Fibroblast of skin of left biceps (primary cell): ENCODE measurements at places on chromosomes 4 and X.
A peak's percentile ranks its signal among the peaks of the same experiment; 100 is the strongest.

DNA sequence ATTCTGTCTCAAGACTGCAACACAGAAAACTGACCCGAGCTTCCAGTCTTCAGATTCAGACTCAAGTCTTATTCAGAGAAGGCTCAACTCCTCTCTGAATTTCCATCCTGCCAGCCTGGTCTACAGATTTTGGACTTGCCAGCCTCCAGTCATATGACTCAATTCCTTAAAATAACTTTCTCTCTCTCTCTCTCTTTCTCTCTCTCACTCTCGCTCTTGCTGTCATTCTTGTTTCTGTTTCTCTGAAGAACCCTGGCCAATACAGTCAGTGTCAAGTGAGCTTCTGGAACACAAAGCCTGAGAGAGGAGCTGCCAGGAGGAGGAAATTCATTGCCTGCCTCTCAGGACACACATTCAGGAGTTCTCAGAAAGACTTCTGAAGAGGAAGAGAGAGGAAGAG, 154.9 kb downstream of the PARM1 start:
- DNase-seq: no peak

GRCh38 chr4:47835494-47835893, 2.4 kb downstream of the CORIN start:
- no peak for DNase-seq

DNA sequence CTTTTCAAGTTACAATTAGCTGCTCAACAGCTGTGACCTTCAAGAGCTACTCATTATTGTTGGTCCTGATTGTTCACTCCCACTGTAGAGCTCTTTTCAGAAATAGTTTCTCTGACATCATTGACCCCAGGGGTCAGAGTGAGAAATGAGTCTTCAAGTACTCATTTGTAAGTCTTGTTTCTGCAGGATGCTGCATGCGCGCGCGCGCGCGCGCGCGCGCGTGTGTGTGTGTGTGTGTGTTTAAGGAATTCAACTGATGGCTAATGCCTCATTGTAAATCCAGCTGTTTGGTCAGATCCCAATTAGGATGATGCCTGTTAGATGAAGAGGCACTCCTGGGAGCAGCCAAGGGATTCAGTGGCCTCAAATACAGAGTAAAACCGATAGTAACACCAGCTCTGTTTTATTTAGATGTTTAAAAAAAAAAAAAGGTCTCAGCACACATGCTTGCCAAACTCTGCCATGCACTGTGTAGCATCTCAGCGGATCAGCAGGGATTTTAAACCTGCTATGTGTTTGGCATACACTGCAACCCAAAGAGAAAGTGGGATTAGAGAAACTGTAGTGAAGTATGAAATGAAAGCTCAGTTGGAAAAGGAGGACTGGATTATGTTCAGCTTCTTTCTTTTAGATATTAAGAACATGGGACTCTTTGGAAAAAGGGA, 332.3 kb downstream of the ADGRL3 start:
- DNase-seq: no peak

DNA sequence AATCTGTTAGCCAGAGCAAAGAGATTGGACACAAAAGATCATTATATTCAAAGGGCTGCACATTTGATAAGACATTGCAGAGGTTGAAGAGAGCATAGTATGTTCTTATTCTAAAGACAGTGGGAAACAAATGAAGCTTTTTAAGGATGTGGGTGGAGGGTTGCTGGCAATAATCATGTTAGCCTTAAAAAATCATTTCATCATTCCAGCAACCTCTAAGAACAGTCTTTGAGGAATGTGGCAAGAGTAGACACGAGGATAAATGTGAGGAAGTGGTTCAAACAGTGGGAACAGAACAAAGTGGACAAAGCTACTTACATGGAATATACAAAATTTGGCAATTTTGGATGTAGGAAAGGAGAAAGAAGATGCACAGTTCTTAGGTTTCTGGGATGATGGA, 167.3 kb upstream of the SPRY1 start:
- DNase-seq: no peak

DNA sequence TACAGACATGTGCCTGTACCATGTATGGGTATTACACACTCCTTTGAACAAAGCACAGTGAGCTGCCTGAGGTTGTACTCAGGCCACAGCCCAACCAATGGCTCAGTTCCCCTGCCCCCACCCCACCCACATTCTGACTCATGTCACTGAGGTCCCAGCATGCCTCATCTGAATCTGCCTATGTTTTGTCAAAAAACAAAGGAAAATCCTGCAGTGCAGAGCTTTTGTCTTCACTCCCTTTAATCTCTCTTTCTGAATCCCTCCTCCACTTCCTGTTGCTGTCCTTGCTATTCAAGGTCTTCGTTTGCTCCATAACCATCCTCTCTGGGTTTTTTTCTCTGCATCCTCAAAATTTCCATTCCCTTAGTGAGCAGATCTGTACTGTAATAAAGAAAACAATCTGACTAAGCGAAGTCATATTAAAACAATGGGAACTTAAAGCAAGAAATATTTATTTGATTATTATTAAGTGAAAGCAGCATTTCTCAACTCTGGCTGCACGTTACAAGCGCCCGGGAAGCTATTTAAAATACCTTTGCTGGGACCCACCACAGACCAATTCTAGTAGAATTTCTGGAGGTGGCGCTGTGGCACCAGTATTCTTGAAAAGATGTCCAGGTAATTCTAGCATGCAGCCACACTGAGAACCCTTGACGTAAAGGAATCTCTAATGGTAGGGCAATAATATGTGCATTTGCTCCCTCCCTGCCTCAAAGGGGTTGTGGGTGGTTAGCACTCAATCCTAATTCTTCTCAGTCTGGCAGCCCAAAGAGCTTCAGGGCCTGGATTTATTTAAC, 8.7 kb downstream of the GUCY2F start:
- no peak for DNase-seq

- DNase-seq: no peak
Observed at GRCh38 chr4:94934201-94934600, 176.4 kb downstream of the BMPR1B start.

- no peak for DNase-seq
Observed at GRCh38 chrX:131219271-131219670, 69.8 kb downstream of the IGSF1 start.

GRCh38 chr4:21991050-21991449, 42.5 kb upstream of the KCNIP4 start:
- no peak for DNase-seq

DNA sequence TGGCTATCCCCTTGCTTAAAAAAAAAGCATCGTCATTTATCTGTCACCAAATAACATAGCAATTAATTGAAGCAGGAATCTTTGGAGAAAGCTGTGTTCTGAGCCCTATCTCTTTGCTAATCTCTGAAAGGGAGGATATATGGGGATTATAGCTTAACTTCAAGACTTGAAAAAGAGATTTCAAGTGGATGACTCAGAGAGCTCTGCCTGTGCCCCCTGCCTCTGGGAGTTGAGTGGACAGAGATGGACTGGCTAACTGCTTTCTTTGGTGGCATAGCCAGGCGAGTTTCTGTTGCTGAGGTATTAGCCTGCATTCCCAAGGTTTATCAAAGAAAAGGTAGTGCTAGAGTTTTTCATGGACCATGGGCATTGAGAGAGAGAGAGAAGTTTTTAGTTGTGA, 91.6 kb downstream of the DDIT4L start:
- DNase-seq: no peak

DNA sequence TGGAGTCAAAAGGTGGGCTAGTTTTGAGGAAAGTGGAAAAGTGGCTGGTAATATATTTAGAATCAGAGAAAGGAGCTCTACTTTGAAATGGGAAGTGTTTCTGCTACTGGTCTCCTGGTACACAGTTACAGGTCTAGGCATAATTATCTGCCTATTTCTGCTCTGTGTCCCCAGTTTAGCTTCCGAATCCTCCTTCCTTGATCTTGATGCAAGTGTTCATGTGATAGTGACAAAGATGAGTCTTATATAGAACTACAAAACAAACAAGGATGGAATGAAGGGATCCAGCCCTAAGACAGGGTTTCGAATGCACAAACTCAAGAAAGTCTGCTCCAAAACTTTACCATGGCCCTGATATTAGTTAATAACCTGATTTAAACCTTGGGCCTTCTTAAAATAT, 580.2 kb downstream of the INPP4B start:
- no peak for DNase-seq

- no peak for DNase-seq
Observed at GRCh38 chr4:188092824-188093223, 16.6 kb downstream of the TRIML2 start.

GRCh38 chr4:153259661-153260060, 55.4 kb downstream of the TRIM2 start:
- DNase-seq: no peak

GRCh38 chrX:1455948-1456280, 3.2 kb upstream of the ASMTL start:
- DNase-seq: no peak

DNA sequence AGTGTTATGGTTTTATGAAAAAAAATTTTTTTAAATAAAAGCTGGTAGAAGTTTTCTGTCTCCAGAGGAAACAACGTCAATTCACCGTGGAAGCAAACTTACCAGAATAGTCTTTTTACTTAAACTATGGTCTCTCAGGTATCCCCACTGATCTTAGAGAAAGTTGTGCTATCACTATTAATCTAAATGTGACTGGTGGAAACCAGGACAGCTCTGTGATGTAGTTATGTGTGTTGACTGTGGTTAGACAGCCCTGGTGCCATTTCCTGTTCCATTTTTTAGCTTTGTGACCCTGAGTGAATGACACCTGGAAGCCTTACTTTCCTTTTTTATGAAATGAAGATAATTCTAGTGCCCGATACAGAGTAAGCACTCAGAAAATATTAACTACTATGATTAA, 111.8 kb upstream of the HUWE1 start:
- no peak for DNase-seq

DNA sequence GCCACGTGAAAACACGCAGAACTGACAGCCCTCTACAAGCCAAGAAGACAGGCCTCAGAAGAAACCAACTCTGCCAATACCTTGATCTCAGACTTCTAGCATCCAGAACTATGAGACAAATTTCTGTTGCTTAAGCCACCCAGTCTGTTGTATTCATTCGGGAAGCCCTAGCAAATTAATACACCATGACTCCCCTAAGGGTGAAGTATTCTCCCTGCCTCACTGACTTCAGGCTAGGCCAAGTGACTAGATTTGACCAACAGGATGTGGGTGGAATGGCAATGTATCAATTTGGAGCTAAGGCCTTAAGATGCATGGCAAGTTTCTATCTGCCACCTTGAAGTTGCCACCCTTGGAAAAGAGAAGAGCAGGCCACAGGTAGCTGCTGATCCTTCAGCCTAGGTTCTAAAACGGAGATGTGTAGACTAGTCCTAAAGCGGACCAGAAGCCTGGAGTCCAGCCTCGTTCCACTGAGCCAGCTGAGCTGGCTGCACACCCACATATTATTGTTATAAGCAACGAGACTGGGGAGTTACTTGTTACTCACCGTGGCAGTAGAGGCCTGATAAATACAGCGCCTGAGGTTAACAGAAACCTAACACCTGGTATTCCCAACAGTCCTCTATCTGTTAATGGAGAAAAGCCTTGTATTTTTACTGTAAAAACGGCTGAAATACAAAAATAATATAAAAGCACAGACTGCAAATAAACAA, 16.4 kb downstream of the SCARB2 start:
- DNase-seq: no peak

DNA sequence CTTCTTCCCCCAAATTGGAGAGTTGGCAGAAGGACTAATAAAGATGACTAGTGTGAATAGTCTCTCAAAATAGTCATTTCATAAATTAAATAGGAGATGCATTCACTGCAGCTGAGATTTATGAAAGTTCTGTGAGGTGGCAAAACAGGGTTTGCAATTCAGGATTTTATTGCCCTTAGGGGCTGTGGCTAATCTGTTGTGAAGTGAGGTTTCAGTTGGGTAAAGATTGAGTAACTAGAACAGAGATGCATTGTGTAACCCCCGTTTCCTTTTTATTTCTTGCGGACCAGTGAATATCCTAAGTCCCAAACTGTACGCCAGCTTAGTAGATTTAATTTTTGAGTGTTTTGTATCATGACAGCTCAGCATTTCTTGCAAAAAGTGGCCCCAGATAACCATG, 16.2 kb upstream of the SCRG1 start:
- no peak for DNase-seq

- no peak for DNase-seq
Observed at GRCh38 chrX:48769230-48769629, 7.7 kb downstream of the GLOD5 start.

DNA sequence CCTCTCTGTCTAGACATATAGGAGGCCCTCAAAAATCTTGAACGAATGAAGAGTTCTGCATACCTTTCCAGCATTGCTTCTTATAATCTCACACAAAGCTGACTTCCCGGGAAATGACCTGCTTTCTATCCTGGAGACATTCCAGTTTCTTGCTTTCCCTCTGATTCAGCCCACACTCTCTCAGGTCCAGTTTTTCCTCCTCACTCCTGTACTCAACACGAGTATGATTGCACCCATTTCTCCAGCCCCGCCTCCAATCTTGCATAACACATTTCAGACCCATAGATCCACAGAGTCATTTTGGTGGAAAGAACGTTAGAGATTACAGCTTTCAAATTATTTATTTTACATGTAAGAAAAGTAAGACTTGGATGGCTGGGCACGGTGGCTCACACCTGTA, 127.5 kb upstream of the TLR3 start:
- DNase-seq: no peak

- DNase-seq: peak; percentile 60
Observed at GRCh38 chr4:179605196-179605595, 2163.0 kb upstream of the AGA start.

DNA sequence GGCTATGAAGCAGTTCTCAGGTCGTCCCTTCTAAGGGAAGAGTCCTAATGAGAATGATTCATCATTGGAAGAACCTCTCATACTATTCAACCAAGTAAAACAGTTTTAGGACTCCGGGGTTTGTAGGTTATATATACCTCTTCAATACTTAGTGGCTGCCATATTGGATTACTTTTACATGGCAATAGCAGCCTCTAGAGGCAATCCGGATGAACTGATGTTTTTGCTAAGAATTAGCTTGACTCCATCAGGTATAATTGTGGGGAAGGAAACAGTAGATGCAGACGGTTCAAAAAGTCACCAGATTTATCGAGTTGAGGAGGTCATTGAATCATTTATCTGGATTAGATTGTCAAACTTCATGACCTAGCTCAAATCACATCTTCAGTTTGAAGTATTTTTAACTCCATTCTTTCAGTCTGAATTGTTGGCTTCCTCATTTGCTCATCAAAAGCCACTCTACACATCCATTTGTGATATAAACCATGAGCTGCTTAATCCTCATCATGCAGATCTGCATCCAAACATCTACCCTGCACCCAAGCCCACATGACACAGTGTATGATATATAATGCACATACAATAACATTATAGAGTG, 28.4 kb downstream of the GUCY1B1 start:
- DNase-seq: no peak

- DNase-seq: no peak
Observed at GRCh38 chr4:166994686-166995085, 239.6 kb downstream of the SPOCK3 start.

GRCh38 chr4:65120287-65120686, 550.0 kb downstream of the EPHA5 start:
- DNase-seq: no peak

- DNase-seq: no peak
Observed at GRCh38 chr4:148780426-148781005, 338.3 kb upstream of the NR3C2 start.

GRCh38 chrX:38516196-38516774, 45.1 kb upstream of the TSPAN7 start:
- DNase-seq: no peak
